ENCODE measurements at places on chromosomes 16 and 17.

DNA sequence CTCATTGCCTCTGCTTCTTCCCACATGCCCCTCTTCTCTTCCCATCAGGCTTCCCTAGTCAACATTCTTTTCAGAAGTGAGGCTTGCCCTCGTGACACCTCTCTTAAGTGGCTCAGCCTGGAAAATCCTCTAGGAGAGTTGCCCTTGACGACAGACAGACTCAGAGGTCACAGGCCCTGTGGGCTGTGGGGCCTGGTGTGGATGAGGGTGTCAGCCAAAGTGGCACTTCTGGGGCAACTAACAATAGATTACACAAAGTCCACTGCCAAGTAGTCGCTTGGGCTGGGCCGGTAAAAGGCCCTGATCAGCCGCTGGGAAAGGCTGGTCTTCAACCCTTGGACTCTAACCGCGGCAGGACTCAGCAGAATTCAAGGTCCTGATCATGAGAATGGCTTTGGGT, 33.7 kb upstream of the METTL16 start:
- DNase-seq = no peak

GRCh38 chr16:57528499-57529390, 7.6 kb downstream of the CCDC102A start:
- no peak for DNase-seq

DNA sequence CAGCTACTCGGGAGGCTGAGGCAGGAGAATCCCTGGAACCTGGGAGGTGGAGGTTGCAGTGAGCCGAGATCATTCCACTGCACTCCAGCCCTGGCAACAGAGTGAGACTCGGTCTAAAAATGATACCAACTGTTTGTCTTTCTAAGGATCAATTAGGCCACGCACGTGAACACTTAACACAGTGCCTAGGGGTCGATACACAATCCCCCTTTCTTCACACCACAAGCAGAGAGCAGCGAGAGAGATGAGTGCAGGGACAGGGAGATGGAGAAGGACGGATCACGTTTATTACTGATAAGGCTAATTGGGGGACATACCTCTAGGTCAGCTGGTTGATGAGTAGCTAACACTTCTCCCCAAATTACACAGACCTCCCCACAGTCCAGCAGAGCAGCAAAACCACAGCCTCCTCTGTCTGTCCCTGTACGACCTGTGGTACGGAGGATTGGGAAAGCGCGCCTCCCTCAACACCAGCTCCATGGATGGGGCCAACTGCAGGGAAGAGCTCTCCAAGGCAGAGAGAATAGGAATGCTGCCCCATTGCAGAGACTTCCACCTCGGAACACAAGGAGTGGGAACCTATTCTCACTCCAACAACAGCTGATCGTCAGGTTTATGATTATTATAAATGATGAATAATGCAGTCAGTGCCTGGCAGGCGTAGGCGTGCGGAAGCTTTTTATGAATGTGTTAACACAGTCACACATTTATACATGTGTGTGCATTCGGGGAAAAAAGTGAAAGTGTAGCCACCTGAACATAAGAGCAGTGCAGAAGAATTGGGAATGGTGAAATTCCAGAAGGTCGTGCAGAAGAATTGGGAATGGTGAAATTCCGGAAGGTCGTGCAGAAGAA, 155.1 kb downstream of the C16orf95 start:
- DNase-seq = no peak

GRCh38 chr16:67112591-67113399, 3.1 kb downstream of the PHAF1 start:
- DNase-seq = no peak

- no peak for DNase-seq
These were observed 46.3 kb downstream of the DYNLRB2 start for GRCh38 chr16:80587071-80587470.

- peak; percentile 71 for DNase-seq
These were observed 5.4 kb downstream of the BANP start for GRCh38 chr16:87956365-87957231.

GRCh38 chr17:63542942-63543821, 7.1 kb upstream of the DCAF7 start:
- no peak for DNase-seq

GRCh38 chr16:30459456-30459855, 13.1 kb upstream of the ITGAL start:
- DNase-seq = no peak

DNA sequence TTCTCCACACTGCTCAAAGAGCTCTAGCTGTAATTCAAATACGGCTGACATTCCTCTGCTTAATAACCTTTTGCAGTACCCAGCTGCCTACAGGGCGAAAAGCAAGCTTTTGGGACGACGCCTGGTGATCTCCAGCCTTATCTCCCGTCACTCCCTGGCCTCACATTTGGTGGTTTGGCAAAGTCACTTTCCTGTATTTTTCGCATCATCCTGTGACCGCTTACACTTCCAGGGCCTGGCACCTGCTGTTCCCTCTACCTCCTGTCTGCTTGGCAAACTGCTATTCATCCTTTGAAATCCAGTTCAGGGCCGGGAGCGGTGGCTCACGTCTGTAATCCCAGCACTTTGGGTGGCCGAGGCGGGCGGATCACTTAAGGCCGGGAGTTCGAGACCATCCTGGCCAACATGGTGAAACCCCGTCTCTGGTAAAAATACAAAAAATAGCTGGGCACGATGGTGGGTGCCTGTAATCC, 2.7 kb upstream of the BHLHA9 start:
- DNase-seq = peak; percentile 33

- DNase-seq = no peak
These were observed 23.6 kb downstream of the C16orf87 start for GRCh38 chr16:46807336-46807735.

DNA sequence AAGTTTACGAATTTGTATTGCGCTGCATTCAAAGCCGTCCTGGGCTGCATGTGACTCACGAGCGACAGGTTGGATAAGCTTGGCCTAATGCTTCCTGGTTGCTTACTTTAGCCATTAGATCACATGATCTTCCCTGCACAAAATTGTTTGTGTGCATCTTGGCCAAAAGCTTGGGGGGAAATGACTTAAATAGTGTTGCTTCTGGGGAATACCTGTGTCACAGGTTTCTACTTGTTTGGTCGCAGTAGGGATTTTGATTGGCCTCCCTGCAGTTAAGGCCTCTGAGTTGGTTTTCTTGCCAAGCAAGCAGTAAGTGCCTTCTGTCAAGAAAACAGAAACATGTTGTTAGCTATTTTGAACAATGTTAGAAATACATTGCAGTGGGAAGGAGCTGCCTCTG, 39.6 kb upstream of the DUSP14 start:
- DNase-seq = no peak

- no peak for DNase-seq
These were observed 104.6 kb downstream of the CDK5R1 start for GRCh38 chr17:32591405-32591804.

GRCh38 chr17:76394166-76394565, 9.8 kb downstream of the SPHK1 start:
- no peak for DNase-seq
